Left renal pelvis (tissue), 4 donors: ENCODE measurements at places on chromosomes 1 and 21.

GRCh38 chr1:58515794-58516401 is 30.6 kb downstream of the OMA1 start:
- peak; percentile 33 for DNase-seq

DNA sequence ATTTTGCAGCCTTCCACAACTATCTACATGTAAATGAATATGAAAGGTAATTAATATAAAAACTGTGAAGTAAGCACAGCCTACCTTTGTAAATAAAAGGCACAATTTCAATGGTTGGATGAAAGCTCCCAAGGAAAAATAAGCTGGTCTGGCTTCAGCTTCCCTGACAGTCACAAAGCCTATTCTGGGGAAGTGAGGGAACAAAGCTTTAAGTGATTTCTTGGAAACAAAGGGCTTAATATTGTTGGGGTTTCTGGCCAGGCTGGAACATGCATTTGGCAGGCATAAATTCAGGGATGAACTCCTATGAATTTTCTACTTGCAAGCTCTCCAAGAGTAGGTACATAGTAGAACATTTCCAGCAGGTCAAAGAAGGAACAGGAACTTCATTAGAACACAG is 17.3 kb downstream of the BCAS2 start:
- no peak for DNase-seq

GRCh38 chr1:98792123-98792522 is 130.6 kb downstream of the SNX7 start:
- no peak for DNase-seq

- no peak for DNase-seq
Observed at GRCh38 chr1:208461680-208462079, 217.5 kb upstream of the PLXNA2 start.

GRCh38 chr1:86303041-86303690 is 93.0 kb downstream of the ODF2L start:
- no peak for DNase-seq

- DNase-seq, result no peak
Observed at GRCh38 chr1:181100015-181100905, 11.8 kb downstream of the IER5 start.
